ENCODE measurements at places on chromosomes 2 and 18.

DNA sequence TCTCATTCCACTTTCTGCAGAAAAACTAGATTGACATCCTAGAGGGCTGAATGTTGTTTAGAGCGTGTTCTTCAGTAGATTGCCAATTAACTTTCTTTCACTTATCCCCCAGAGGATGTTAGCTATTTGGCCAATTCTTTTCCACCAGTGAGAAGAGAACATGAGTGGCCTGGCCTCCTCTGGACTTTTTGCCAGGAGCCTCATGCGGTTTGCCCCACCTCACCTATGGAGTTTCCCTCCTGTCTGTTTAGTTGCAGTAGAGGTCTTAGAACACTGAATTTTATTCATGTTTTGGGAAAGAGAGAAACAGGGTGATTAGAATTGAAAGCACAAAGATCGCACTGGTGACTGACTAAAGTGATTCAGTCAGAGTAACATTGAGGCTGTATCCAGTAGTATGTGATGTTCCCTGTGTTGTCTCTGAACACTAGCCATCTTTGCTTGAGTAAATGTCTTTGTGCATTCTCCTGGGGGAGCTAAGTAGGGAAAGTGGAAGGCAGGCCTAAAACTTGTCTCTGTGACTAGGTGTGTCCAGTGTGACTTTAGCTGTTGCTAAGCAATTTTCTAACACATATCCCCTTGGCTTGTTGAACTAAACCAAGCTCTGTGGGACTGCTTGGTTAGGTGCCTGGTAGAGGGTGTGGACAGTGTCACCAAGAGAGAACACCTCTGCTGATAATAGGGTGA, 34.0 kb downstream of the UGP2 start:
- DNase-seq = no peak

- no peak for DNase-seq
Measured at GRCh38 chr2:159828738-159829137, 30.7 kb upstream of the CD302 start.

- DNase-seq = peak; percentile 10
Measured at GRCh38 chr2:144131042-144131441, 388.9 kb downstream of the ZEB2 start.

DNA sequence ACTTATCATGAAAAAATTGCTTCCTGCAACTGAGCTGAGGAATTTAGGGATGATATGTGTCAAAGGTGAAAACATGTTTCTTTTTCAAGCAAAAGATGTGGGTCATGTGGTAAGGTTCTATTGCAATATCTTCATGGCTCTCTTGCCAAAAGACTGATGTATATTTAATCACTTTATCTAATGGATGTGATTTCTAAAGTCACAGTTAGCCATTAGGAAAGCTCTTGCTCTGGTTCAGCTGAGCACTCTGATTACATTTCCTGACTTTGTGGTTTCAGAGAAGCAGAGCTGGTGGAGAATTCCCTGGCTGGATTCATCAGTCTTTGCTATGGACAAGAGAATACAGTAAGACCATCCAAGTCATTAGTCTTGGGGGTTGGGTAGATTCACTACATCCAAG, 24.4 kb downstream of the SCN9A start:
- no peak for DNase-seq

DNA sequence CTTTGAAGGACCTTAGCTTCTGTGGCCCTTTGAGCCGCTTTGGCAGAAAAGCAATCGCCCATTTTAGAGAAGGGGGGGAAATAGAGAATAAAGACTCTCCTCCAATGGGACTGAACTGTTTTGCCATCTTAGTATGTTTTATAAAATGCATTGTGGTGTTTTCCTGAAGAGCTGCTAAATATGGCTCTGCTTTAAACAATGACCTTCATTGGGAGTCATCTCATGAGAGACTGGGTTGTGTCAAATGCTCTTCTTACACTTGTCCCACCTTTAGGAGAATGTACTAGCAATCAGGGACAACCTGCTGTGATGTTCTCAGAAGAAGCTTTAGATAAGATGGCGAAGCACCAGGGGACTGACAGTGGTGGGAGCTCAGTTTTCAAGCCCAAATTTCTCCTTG, 418.9 kb upstream of the POU3F3 start:
- no peak for DNase-seq

DNA sequence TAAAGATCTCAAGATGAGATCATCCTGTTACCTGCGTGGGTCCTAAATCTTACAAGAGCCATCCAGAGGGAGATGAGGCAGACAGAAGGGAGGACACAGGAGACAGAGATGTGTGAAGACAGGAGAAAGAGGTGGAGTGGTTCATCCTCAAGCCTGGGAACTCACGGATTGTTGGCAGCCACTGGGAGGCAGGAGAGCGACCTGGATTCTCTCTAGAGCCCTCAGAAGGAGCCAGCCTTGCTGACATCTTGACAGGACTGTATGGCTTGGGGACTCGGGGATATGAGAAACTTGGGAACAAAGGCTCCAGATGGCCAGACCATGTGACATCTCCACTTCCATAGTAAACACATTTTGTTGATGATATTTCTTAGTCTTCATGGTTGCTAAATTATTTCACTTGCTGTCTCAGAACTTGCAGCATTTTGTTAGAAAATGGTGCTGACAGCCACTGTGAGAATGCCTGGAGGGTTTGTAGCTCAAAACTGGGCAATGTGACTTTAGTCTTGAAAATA, 57.8 kb upstream of the MC2R start:
- DNase-seq = no peak

DNA sequence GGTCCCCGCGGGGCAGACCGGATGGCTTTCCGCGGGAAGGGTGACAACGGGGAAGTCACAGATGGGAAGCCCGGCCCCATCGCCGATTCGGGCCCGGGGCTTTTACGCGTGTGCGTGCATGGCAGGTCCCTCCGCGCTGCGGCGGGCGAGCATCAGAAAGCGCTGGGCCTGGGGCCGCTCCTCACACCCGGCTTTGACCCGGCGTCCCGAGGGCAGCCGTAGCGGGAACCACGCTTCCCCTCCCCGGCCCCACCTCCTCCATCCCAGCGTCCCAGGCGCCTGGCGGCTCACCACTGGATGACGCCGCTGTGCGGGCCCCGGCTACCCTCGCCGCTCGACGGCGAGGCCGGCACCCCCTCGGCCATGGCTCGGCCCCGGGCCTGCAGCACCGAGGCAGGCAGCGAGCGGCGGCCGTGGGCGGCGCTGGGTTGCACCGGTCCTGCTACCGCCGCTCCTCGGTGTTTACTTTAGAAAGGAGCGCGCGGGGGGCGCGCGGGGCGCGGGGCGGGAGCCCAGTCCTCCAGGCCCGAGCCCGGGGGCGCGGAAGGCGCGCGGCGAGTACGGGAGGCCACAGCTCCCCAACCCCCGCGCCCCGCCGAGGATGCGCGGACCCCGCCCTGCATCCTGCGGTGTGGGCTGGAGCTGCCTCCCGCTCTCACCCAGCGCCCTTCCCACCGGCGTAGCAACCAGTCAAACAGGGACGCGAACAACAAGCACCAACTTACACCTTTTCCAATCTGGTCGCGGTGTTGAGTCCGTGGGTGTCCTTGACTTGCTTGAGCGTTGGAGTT, 806 bp downstream of the RFX8 start:
- DNase-seq = no peak

GRCh38 chr2:127039387-127040031, 67.4 kb downstream of the BIN1 start:
- no peak for DNase-seq

DNA sequence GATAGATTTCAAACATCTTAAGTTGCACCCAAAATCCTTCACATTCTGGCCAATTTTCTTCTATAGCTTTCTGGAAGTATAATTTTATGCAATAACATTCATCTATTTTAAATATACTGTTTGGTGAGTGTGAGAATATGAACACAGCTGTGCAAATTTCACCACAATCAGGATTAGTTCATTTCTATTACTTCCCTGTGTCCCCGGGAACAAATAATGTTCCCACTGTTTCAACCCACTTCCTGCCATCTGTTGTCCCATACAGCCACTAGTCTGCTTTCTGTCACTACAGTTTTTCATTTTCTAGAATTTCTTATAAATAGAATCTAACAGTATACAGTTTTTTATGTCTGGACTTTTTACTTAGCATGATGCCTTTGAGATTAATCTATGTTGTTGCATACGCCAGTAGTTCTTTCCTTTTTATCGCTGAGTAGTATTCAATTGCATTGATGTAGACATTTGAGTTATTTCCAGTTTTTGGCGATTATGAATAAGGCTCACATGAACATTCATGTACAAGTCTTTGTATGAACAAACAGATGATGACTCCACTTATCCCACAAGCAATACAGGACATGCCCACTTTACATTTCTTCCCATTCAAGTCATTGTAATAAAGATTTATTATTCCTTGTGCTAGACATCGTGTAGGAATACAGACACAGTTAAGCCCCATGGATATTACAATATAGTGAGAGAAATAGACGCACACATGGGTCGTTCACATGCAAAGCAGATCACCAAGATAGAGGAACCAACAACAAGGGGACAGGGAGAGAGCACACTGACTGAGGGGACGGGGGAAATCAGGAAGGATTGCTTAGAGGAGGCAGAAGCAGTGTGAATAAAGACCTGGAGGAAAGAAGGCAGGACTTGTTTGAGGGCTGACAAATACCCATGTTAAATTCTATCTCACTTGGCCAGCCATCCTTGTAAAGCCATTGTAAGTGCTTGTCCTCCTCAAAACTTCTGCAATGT, 72.9 kb upstream of the PAX8 start:
- DNase-seq = no peak

- no peak for DNase-seq
Measured at GRCh38 chr2:16397681-16398475, 267.8 kb downstream of the CYRIA start.

GRCh38 chr2:218261423-218262236, 815 bp downstream of the GPBAR1 start:
- DNase-seq = no peak

- DNase-seq = no peak
Measured at GRCh38 chr18:23929362-23929930, 85.1 kb upstream of the TTC39C start.

DNA sequence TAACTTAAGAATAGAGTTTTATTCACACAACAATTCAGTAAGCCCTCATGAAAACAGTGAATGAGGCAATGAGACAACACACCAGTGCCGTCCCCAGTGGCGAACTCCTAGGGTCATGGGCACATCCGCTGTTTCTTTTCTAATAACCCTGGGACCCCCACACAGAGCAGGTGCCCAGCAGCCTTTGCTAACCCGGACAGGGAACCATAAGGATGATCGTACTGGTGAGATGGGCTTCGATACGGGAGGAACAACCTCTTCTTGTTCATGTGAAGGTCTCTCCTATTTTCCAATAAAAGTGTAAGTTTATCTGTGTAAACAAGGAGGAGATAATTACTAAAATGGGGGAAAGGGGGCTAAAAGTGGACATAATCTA, 97.4 kb upstream of the MGAT4A start:
- DNase-seq = no peak

GRCh38 chr18:76405681-76406356, 89.2 kb downstream of the ZNF516 start:
- DNase-seq = no peak

- peak; percentile 5 for DNase-seq
Measured at GRCh38 chr2:40760071-40760666, 308.3 kb upstream of the SLC8A1 start.
